ENCODE measurements at places on chromosomes 5 and 9.

GRCh38 chr9:22921742-22922141 lies 475.1 kb downstream of the DMRTA1 start:
- DNase-seq, result no peak

DNA sequence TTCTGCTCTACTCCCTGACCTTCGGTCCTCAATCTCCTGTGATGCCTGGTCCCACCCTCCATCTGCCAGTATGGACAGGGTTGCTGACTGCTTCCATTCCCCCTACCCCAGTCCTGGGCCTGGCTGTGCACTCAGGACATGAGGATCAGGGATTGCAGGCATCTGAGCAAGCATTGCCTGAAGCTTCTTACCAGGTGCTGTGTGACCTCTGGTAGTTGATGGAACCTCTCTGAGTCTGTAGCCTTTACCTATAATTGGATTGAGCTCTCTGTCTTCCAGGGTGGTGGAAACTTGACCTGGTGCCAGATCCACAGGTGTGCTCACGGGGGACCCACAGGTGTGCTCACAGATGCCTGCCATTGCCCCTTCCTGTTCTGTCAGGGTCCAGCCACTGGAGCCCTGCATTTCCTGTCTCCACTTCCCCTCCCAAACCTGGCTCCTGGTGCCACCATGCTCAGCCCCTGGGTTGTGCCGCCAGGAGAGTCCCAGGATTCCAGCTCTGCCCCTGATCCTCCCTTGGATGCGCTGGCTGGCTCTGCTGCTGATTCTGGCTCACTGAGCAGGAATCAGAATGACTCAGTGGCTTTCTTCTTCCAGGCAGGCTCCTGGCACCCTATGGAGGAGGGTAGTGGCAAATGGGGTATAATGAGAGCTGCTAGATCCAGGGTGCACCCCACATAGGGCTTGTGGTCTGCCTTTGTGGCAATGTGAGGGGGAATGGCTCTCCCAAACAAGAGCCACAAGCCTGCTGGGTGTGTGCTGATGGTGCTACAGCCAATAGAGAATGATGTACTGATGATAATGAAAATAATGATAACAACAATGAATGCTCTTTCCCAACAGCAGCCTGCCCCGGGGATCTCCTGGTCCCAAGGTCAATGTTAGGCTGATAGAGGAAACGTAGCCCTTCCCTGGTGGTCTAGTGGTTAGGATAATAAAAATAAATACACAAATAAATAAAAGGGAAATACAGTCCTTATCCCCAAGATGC lies 35.2 kb upstream of the PSD2 start:
- no peak for DNase-seq

GRCh38 chr9:72995131-72996024 lies 42.5 kb upstream of the ALDH1A1 start:
- DNase-seq, result no peak

DNA sequence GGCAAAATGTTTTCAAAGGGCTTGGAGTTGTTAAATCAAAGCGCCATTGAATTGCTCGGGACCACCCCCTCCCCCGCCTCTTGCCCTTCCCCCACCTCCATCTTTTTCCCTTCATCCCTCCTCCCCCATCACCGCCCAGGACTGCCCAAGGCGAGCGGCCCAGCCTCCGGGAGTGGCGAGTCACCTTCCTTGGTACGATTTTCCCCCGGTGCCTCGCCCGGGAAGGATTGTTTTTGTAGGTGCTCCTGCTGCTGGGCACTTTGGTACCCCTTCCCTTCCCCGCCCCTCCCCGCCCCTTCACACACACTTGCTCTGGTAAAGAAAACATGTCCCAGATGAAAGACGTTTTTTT lies 61.2 kb downstream of the TMEM174 start:
- DNase-seq, result no peak

- DNase-seq, result no peak
Observed at GRCh38 chr5:10786835-10787234, 25.8 kb upstream of the DAP start.

DNA sequence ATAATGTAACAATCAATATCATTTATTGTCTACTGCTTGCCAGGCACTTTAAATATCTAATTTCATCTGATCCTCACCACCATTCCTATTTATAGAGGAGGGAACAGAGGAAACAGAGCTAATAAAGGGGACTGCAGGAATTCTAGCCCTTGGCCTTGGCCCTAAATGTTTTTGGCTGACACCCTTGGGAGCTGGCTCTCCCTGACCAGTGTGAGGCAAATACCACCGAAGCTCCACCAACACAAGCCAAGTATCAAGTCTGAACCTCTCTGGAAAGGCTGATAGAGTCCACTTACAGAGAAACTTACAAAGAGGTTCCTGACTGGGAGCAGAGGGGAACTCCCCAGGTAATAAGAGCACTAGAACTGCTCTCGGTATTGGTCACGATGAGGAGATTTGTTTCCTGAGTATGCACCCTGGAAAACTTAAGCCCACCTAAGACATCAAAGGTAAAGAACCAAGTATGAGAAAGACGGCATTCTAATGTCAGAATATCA lies 243.1 kb upstream of the PANK3 start:
- DNase-seq, result no peak

GRCh38 chr9:130543368-130543767 lies 36.0 kb upstream of the FUBP3 start:
- no peak for DNase-seq

GRCh38 chr9:99025616-99026270 lies 79.2 kb upstream of the TGFBR1 start:
- no peak for DNase-seq

GRCh38 chr9:92654481-92655301 lies 15.2 kb downstream of the IPPK start:
- DNase-seq, result no peak

DNA sequence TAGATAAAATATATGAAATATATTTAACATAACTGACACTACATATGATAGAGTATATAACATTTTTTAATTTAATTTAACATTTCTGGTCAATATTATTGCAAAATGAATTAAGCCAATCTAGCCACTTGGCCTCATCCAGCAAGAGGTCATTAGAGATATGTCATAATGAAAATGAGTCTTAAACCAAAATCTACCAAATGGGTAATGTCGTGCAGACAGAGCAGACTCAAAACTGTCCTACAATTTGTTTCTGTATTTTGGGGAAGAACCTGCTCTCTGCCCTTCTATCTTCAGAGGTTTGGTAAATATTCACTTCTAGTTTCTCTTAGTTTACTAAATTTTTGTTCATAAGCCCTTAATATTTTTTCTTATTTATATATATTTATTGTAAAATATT lies 61.4 kb downstream of the ARHGEF28 start:
- DNase-seq, result no peak

DNA sequence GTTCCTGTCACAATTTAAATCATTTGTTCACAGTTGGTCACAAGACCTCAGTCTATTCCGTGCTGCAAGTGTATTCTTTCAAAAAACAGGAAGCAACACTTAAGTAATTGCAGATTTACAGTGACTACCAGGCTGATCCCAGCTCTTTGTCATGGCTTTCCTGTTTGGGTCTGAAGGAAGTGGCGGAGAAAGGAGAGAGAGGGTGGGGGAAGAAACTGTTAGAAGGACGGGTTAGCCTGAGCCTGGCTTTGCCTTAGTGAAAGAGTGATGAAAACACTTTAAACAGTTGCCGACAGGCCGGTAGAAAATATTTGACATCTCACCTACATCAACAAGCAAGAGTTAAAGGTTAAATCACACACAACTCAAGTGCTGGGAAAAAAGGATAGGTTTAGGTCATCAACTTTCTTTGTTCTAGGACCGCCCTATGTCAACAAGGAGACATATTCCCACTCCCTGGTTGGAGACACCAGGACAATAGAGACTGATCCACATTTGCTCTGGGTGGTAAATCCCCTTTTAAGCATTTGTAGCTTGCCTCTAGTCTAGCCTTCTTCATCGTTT lies 102.2 kb upstream of the DAB2 start:
- no peak for DNase-seq

DNA sequence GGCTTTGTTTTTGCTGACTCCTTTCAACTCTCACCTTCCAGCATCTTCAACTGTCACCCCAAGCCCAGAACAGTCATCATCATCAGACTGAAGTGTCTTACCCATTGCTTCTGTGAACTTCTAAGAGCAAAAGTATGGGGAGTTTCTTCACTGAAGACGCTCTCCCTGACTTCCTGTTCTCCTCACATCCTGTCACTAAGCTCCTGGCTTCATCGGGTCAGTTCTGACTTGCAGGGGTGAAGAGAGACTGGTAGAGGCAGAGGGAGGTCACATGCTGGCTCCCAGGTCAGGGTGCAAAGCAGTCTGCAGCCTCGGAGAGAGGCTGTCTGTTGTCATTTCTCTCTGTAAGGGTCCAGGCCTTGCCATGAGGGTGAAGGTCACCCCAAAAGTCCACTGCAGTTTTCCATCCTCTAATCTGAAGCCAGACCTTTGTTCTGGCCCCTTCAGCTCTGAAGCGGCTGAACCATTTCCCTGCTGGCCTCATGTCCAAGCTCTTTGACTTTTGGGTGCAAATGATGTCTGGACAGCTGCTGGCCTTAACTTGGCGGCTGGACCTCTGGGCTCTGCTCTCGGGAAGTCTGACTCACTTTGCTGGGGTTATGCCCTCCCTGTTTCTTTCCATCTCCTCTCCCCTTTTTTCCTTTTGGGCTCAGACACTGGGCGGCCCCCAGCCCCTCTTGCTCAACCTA lies 305.0 kb downstream of the RAB3C start:
- DNase-seq, result no peak

DNA sequence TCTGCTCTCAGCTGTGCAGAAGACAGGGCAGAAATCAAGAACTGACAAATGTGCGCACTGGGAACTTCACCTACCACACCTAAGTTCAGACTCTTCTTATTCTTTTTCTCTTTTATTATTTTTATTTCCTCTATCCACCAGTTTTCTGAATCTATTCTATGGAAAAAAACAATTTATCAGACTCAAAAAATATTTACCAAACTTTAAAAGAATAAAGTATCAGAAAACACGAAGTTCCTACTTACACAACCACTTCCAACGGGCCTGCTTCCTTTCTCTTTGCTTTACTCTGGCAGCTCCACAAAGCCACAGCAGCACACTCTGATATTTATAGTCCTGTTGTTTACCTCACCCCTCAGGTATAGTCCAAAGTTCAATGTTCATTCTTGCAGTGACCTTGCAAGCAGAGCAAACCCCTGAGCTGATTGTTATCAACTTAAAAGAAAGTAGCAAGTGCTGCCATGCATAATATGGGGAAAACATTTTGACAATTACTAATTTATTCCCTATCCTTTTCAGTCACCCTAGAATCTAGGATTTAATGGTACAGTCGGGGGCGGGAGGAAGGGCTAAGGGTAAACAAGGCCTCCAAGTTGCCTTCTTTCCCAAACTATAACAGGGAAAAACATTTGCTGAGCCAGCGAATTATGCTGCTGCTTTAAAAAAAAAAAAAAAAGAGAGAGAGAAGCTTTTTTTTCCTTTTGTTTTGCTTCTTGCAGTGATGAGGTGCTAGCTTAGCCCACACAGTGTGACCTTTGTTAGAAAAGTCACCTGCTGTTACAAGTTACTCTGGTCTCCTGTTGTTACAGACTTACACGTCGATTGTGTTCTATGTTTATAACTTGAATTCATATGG lies at the start of gene SELENOP:
TSS of gene SELENOP (minus strand) at position 302 of the 856 bp plus-strand sequence. CDS start 3,539 bp downstream, outside the sequence.
- DNase-seq, result peak; percentile 98

GRCh38 chr5:131150408-131150807 lies 14.6 kb downstream of the HINT1 start:
- no peak for DNase-seq

GRCh38 chr5:77642738-77643653 lies 4.5 kb upstream of the OTP start:
- no peak for DNase-seq

GRCh38 chr9:8158574-8158973 lies 359.0 kb upstream of the DMAC1 start:
- DNase-seq, result no peak

DNA sequence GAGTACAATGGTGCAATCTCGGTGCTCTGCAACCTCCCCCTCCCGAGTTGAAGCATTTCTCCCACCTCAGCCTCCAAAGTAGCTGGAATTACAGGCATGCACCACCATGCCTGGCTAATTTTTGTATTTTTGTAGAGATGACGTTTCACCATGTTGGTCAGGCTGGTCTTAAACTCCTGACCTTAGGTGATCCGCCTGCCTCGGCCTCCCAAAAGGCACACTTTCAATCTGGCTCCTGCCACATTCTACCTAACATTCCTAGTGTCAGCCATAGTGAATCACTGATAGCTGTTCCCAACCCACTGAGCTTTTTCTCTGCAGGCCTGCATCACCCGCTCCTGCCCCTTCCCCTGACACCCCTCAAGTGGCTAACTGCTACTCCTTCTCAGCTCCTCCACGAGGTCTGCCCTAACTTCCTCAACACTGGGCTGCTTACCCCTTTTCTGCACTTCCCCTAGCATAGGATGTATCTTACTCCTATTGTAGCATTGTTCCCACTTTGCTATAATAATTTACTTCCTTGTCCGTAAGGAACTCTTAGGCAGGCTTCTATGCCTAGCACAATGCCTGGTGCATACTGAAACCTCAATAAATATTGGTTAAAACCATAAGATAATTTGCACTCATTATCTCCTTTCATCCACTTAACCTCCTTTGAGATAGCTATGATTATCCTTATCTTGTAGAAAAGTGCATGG lies 42.0 kb upstream of the LIFR start:
- no peak for DNase-seq

DNA sequence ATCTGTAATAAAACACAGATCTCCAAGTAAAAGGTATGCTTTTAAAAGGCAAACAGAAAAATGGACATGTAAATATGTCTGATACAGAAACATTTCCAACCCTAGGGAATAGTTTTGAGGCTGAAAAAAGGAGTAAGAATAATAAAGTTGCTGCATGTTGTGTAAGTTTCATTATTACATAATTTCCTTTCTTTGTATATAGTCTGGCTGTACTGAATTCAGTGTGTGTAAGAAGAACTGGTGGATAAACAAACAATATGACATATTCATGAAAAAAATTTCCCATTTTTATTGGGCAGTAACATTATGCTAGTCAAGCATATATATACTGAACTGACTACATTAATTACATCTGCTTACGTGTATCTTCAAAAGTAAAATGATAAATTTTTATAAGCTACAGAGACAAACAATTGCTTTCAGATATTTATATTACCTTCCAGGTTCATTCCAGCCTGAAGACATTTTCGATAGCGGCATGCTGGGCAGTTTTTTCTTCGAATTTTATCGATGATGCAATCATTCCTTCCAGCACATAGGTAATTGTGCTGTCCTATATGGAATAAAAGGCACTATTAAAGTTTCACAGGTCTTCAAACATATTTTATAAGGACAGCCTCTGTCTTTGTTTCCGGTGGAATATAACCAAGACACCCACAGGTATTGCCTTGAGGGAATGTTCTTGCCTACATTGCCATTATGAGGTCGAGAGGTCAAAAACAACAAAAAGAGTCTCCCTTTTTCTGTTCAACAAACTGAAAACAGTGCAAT lies 93.6 kb downstream of the NR3C1 start:
- no peak for DNase-seq

GRCh38 chr5:158022837-158023236 lies 163.9 kb upstream of the CLINT1 start:
- no peak for DNase-seq

GRCh38 chr5:108747774-108748400 lies at the start of gene FER:
Gene FER, plus strand, starts transcription at chr5:108747897. Its CDS starts 50,286 bp downstream, at chr5:108798183.
- no peak for DNase-seq

- DNase-seq, result no peak
Observed at GRCh38 chr5:96243203-96243602, 189.8 kb downstream of the PCSK1 start.
